ENCODE measurements at places on chromosomes 12 and 14.

GRCh38 chr12:108822497-108823205 is 34.7 kb downstream of the SSH1 start:
- no peak for DNase-seq

GRCh38 chr12:80364056-80364455 is 80.0 kb upstream of the PTPRQ start:
- no peak for DNase-seq

- DNase-seq, result no peak
Measured at GRCh38 chr12:18754124-18754707, 16.3 kb downstream of the CAPZA3 start.

DNA sequence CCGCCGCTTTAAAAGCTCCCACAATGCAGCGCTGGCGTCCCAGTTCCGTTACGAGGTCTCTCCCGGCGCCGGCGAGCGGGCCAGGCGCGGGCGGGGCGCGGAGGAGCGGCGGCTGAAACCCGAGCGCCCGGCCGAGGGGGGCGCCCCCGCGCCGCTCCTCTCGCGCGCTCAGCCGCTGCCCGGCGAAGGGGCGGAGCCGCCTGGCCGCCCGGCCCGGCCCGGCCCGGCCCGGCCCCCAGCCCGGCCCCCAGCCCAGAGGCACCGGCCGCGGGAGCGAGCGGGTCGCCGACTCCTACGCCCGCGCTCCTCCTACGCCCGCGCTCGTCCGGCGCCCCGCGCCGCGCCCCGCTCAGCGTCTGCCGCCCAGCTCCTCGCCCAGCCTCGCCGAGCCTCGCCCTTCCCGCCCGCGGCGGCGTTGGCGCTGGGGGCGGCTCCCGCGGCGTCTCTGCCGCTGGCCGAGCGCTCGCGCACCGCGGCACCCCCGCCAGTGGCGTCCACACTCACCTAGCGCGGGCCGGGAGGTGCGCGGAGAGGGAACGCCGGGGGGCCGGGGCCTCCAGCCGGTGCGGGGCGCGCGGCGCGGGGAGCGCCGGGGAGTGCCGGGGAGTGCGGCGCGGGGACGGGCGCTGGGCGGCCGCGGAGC is at the start of gene RASSF8:
TSS of gene RASSF8 (plus strand) at position 255 of the 643 bp plus-strand sequence. CDS start 96,662 bp downstream, outside the sequence.
- DNase-seq, result no peak

DNA sequence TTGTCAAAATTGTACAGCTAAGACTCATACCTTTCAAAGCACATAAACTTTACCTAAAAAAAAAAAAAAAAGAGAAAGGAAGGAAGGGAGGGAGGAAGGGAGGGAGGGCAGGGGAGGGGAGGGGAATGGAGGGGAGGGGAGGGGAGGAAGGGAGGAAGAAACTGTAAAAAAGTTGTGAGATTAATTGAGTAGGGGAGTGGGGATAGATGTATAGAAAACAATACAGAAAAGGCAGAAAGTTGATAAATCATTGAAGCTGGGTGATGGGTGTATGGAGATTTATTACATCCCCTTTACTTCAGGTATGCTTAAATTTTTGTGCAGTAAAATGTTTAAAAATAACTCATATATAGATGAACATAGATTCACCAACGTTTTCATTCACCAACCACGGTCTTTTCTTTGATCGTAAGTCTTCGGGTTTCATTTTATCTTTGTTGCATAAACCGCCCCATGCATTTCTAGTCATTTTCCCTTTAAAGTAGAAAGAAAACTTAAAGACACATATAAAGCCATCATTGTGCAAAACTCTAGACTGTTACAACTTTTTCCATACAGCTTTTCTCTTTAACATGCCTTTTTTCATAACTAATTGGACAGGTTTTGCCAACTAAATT is 191.2 kb upstream of the KRR1 start:
- no peak for DNase-seq

GRCh38 chr12:111532751-111533150 is 66.4 kb downstream of the ATXN2 start:
- no peak for DNase-seq

DNA sequence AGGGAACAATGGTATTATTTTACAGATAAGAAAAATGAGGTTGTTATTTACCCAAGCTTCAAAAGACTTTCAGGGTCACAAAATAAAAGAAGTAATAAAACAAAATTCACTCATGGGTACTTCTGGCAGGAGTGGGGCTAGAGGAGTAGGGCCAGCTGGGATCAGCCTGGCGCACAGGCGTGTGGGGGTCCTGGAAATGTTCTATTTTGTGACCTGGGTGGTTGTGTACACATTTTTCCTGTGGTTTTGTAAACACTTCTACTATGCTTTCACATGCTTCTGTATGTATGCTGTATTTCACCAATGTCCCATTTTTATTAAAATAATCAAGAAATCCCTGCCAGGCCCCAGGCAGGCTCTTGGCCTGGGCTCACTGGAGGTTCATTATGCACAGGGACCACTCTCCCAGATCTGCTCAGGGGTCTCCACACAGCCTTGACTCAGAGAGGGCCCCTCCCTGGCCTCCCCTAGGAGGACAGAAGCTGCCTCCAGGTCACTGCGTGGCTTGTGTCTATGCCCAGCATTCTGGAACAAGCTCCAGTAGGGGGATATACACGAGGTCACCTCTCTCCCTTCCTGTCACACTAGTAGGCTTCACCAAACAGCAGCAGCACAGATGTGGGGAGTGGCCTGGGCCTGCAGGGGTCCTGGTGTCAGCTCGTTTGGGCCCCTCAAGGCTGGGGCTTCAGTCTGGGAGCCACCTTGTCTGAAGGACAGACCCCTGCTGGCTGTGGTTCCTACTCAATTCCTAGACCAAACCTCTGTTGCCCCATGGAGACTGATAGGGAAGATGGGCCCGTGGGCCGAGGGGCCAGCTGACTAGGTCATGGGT is 37.8 kb downstream of the ANAPC7 start:
- no peak for DNase-seq

DNA sequence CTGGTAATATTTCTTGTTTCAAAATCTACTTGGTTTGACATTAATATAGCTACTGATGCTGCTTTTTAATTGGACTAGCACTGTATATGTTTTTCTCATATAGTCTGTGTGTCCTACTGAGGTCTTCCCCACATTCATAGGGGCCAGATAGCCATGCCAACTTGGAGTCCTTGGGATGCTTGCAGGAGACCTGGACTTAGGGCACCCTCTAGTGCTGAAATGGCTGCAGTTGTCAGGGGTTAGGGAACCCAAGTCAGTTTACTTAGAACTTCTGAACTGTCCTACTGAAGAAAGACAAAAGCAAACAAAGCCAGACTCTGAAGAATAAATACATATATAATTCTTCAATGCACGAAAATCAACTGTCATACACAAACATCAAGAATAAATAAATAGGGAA is 279.9 kb upstream of the SYT1 start:
- peak; percentile 30 for DNase-seq

- DNase-seq, result no peak
Measured at GRCh38 chr14:70919774-70920173, 12.5 kb downstream of the PCNX1 start.

- DNase-seq, result peak; percentile 90
Measured at GRCh38 chr14:35336494-35337268, 44.5 kb downstream of the PSMA6 start.

- no peak for DNase-seq
Measured at GRCh38 chr14:39469094-39469710, 37.0 kb upstream of the FBXO33 start.

DNA sequence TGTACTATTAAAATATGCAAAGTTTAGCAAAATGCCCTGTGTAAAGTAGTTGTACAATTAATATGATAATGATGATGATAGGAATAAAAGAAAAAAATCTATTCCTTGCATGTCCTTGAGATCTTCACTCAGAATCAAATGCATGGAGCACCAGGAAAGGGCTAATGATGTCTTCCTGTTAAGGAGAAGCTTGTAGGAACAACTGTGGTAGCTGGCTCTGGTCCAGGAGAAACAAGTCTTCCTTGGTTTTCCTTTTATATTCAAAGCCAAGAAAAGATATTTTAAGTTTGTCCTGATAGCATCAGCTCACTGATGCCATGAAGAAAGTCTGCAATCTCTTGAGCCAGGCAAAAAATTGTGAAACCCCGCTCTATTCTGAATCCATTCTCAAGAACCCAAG is 138.9 kb downstream of the PIK3C2G start:
- DNase-seq, result no peak

GRCh38 chr12:15050659-15051058 is 77.8 kb downstream of the PDE6H start:
- no peak for DNase-seq

DNA sequence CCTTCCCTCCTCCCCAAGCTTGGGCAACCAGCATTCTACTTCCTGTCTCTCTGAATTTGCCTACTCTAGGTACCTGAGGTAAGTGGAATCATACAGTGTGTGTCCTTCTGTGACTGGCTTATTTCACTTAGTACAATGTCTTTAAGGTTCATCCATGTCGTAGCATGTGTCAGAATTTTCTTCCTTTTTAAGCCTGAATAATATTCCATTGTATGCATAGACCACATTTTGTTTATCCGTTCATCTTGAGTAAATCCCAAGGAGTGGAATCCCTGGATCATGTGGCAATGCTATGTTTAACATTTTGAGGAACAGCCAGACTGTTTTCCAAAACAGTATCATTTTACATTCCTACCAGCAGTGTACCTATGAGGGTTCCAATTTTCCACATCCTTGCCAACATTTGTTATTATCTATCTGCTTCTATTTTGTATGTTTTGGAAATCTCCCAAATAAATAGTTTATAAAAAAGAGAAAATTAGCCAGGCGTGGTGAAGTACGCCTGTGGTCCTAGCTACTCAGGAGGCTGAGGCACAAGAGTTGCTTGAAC is 12.4 kb downstream of the HSP90AA1 start:
- no peak for DNase-seq

DNA sequence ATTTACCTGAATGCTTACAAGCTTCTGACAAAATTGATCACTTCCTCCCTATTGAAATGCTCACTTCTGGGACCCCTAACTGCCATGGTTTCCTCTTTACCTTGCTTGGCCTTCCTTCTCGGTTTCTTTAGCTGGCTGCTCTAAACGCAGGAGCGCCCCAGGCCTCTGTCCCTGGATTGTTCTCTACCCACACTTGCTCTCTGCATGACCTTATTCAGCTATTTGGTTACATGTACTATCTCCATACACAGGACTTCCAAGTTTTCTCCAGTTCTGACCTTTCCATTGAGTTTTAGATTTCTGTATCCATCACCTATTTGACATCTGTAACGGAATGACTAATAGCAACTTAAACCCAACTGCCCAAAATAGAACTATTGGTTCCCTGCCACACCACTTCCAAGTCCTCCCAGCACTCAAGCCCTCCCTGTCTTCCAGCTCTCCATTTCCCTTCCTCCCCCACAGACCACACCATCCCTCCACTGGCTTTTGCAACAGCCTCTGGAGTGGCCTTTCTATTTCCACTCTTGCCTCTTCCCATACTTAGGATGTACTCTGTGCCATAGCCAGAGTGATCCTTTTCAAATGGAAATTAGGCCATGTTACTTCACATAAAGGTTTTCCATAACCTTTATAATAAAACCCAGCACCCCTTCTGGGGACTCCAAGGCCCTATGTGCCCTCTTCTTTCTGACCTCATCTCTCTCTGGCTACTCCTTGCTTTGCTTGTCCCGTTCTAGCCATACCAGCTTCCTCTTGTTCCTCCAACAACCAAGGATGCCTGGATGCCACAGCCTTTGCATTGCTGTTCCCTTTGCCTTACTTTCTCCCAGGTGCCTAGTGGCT is 202.2 kb downstream of the AEBP2 start:
- no peak for DNase-seq

- no peak for DNase-seq
Measured at GRCh38 chr12:46944771-46945170, 119.0 kb upstream of the SLC38A4 start.

- no peak for DNase-seq
Measured at GRCh38 chr12:119665164-119665929, 2.6 kb upstream of the PRKAB1 start.

DNA sequence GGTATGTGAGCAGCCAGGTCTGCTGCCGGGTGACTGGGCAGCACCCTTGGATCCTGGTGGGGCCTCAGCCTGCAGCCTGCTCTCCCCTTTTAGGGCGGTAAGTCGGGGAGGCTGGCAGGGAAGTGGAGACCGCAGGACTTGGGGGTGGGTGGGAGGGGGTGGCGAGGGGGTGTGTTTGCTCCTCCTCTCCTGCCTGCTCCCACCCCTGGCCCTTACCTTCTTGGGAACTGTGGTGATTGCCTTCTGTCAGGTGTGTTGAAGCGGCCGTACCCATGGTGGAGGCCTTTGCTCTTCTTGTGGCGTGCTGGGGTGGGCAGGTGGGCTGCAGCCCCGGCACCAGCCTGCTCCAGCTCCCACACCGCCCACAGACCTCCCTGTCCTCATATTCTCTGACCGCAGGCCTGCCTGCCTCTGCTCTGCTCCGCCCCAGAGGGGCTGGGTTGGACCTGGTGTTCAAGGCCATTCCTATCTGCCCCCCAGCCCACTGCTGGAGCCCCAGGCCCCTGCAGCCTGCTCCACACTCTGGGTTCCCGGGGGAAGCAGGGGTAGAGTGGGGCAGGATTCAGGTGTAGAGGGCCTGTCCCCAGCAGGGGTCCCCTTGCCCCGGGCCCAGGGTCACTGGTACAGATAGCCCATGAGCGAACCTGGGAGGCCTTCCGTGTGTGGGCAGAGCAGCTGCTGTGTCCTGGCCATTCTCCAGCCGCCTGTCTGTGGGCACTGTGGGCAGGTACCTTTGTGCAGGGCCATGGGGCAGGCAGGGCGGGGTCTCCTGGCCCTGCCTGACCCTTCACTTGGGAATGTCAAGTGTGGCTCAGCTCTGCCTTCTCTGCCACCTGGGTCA is 5.2 kb downstream of the TEDC1 start:
- no peak for DNase-seq

DNA sequence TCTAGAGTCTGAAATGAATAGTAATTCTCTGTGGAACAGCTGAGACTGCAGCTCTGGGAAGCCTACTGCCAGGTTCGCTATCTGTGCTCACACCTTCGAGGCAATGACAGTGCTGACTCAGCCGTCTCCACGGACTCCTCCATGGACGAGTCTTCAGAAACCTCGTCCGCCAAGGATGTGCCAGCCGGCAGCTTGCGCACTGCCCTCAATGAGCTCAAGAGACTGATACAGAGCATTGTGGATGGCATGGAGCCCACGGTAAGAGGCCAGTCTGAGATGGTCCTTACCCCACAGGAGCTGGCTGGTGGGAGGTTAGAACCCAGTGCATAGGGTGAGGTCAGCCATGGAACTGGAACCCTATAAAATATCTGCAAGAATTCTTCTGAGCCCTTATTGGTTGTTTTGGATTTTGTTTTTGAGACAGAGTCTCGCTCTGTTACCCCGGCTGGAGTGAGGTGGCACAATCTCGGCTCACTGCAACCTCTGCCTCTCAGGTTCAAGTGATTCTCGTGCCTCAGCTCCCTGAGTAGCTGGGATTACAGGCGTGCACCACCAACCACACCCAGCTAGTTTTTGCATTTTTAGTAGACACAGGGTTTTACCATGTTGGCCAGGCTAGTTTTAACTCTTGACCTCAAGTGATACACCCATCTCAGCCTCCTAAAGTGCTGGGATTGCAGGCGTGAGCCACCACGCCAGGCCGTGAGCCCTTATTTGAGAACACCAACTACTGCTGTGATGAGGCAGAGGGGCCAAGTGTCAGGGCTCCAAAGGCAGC is 43.9 kb downstream of the RAB35 start:
- no peak for DNase-seq
